ENCODE measurements at places on chromosomes 5 and 9.

DNA sequence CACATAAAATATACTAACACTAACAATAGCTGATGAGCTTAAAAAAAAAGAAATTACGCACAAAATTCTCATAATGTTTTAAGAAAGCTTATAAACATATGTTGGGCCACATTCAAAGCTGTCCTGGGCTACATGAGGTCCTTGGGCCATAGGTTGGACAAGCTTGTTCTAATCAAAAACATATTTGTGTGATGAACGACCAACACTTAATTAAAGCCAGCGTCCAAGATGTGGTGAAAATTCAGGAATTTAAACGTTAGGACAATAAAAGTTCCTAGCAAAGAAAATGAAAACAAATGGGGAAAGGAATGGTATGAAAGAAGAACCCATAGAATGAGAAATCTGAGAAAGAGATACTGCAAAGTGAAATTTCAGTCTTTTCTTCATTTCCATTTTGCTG, 429.6 kb upstream of the DMAC1 start:
- DNase-seq = no peak

GRCh38 chr5:90932052-90932699, 373.6 kb downstream of the ADGRV1 start:
- no peak for DNase-seq

DNA sequence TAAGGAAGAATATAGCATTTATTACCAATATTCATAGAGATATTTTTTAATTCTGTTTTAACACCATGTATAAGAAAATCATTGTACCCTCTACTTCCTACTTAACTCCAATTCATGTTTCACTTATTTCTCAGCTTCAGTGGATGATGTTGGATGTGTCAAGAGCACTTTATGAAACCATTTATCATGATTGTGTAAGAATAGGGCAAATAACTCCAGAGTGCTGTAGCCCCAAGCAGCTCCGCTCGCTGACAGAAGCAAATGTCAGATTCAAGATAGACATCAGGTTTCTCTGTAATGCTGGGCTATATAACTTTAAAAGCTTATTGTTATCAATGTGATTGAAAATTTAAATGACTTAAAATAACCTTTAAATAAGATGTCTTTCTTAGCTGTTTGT, 50.4 kb downstream of the MAST4 start:
- DNase-seq = no peak

GRCh38 chr5:178509491-178510057, 80.6 kb downstream of the COL23A1 start:
- no peak for DNase-seq

- DNase-seq = no peak
Measured at GRCh38 chr9:4316409-4316808, 16.5 kb upstream of the GLIS3 start.

- DNase-seq = no peak
Measured at GRCh38 chr9:74277532-74277931, 219.6 kb upstream of the RORB start.

DNA sequence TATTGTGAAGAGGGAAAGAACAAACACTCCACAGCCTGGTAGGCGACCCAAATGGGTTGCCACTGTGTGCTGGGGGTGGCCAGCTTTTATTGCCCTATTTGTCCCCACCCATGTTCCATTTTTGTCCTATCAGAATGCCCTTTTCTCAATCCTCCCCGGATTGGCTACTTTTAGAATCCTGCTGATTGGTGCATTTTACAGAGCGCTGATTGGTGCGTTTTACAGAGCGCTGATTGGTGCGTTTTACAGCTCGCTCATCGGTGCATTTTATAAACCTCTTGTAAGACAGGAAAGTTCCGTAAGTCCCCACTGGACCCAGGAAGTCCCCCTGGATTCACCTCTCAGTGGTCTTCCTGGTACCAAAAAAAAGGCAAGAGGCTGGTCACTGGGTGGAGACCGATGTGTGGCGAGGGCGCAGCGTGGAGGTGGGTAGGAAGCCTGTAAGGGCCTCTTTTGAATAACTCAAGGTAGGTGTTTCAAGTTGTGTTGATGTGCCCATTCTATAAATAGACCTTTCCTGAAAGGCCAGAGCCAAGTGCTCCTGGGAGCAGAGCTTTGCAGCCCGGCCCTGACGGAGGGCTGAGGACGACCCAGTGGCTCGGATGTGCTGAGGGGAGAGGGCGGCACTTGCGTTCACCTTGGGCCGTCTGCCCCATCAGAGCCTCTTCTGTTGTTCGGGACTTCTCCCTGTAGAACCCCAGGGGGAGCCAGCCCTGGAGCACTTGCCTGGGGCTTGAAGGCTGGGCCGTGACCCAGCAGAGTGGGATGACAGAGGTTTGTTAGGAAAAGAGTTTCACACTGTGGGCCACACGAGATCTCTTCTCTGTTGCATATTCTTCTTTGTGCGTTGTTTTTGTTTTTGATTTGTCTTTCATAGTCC, 7.2 kb upstream of the GFPT2 start:
- no peak for DNase-seq

- DNase-seq = no peak
Measured at GRCh38 chr9:98107926-98108325, 11.1 kb downstream of the TRIM14 start.

DNA sequence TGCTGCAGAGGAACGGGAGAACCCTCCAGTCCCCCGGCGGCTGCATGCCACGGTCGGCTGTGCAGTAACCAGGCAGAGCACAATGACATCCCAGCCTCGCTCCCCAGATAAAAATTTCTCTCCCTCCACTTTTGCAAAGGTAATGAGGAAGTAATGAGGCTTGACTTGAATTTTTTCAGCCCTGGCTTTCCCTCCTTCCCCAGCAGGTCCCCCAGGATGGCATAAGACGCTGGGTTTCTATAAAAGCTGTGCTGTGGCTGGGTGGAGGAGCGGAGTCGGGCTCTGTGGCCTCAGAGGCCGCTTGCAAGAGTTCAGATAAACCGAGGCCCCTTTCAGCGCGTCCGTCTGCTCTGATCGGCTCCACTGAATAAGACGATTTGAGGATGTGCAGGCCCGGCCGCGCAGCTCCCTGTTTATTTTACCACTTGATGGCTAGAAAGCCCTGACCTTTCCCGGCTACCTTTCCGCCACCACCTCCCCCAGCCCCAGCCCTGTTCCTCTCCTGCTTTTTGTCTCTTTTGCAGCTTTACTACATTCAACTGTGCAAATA, 351.9 kb upstream of the IRX2 start:
- DNase-seq = no peak

DNA sequence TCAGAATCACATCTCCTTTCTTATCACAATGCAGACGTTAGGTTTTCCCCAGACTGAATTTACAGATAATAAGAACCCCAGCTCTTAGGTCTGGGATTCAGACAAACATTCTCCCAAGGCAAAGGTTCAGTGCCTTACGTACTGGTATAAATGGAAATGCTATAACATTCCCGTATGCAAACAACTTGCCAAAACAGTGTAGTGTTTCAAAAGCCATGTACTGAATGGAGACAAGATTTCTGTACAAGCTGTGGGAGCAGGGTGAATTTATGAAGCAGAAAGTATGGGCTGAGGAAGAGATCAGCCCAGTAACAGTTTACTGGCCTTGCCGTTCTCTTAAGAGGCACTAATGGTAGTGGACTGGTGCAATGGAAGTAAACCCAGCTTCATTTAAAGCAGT, 225.5 kb upstream of the ZNF462 start:
- DNase-seq = no peak

DNA sequence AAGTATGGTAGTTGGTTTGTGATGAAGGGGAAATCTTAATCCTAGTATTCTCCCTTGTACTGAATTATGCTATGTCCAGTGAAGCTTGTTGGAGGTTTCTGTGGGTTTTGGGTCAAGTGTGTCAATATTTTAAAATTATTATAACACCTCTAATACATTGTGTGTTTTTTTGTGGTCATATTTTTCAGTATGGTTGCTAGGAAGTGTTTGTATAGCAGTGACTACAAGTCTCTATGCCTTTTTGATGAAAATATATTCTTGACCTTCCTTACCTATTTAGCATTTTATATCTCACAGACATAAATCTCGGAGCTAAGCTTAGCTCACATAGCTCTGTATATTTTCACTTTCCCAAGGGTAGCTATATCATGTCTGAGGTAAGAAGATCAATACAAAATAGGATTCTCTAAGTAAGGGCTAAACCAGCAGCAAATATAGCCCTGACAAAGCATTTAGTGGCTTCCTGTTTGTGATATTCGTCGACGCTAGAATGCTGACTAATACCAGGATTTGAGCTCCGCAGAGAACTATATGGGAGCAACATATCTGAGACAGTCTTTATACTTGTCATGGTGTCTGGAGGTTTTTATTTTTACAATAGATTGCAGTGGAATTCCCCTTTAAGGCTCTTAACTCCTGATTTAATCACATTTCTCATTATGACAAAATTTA, 82.3 kb downstream of the MACIR start:
- DNase-seq = no peak

DNA sequence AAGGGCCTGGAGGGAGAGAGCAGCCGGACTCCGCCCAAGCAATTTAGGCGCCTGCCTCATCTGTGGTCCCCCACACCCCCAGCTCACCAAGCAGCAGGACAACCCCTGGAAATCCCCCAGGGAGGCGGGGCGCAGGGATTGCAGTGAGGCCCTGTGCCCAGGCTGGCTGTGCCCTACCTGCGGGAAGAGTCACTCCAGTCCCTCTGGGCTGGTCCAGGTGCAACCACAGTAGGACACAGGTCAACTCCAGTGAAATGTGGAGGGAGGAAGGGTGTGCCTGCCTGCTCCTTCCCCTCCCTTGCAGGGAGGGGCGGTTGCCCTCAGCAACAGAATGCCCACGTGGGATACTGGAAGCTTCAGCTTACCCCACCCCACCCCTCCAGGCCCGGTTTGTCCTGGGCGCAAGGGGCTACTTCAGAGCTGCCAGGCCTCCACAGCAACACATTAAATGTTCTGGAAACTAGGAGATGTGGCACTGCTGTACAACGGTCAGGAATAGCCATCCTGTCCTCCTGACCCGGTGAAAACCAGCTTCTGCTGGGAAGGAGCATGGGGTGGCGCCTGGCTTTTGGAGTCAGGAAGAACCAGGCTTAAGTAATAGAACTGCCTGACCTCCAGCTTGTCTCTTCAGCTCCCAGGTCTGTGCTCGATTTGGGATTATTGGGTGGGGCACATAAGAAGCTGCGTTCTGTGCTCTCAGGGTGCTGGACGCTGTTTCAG, 22.5 kb downstream of the ABO start:
- DNase-seq = no peak

GRCh38 chr9:134365791-134366222, 39.6 kb downstream of the RXRA start:
- DNase-seq = no peak

- DNase-seq = no peak
Measured at GRCh38 chr5:4555725-4556285, 584.3 kb upstream of the ADAMTS16 start.

DNA sequence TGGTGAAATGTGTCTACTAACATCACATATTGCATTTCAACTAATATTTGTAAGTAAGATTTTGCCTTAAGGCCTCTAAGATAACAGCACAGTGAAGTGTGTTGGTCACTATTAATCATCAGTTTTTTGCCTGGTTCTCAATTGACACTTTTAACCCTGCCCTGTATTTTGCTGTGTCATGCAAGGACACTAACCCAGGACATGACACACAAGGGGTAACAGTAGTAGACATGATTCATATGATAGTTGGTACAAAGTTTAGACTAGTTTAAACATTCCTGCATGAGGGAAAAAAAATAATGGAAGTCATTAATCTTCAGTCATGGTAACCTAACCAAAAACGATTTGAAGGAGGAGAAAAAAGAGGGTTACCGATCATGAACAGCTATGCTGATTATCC, 207.0 kb downstream of the DEPDC1B start:
- no peak for DNase-seq

GRCh38 chr5:45532826-45533624, 163.2 kb downstream of the HCN1 start:
- DNase-seq = no peak

DNA sequence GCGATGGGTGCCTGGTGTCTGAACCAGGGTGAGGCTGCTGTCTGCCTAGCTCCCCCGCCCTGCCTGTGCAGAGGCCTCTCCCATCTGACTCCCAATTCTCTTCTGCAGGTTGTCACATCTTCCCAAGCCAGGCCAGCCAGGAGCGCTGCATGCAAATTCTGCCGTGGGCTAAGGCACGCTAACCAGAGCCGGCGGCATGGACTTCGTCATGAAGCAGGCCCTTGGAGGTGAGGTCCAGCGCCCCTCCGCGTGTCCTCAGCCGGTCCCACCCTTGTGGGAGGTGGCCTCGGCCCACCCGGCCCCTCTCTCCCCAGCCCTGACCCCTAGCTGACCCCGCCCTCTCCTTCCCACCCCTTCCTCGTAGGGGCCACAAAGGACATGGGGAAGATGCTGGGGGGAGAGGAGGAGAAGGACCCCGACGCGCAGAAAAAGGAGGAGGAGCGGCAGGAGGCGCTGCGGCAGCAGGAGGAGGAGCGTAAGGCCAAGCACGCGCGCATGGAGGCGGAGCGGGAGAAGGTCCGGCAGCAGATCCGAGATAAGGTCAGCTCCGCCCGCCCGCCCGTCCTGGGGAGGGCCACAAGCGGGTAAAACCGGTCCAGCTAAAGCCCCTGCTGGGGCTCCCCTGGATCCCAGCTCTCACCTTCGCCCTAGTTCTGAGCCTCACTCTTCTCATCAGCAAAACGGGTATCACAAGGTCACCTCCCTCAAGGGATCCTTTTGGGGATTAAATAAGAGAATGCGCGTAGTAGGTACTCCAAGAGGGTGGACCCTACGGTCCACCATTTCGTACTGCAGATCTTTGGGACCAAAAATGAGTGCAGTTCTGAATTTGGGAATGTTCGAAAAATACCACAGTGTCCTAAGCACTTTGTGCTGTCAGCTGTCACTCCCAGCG, 7.4 kb downstream of the CPLX2 start:
- no peak for DNase-seq
